ENCODE measurements at places on chromosomes 12 and 14.

- no peak for DNase-seq
Measured at GRCh38 chr14:24428628-24429394, 657 bp downstream of the CBLN3 start.

DNA sequence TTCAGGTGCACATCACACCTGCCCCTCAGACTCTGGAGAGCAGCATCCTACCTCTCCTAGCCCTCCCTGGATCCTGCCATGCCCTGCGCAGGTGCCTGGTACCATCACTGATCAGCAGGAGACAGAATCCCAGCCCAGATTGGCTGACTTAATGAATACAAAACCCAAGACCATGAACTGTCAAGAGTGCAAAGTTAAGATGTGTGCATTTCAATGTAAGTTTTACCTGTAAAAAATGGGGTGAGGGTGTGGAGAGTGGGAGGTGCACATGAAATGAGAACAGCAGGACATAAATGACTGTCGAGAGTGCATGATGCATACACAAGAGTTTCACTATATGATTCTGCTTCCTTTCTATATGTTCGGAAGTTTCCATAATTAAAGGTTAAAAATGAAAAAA, 57.9 kb upstream of the GPR68 start:
- DNase-seq = peak; percentile 82

DNA sequence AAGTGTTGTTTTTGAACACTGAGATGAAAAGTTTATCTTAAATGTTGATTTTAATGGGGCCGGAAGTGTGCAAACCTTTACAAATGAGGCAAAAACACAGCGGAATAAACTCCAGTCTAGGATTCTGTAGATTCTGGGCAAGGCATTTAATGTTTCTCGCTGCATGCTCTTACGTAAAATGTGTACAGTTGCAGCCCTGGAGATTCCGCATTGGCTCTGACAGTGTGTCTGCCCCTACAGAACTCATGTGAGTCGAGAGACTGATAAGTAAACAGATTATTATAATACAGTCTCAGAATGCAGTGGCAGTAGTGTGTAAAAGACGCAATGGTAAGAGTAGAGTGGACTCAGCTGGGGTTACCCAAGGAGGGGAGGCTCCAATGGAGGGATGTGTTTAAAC, 33.6 kb downstream of the LRRK2 start:
- no peak for DNase-seq

GRCh38 chr14:84584511-84584910, 945.4 kb upstream of the FLRT2 start:
- DNase-seq = no peak

Measured in activated CD4-positive, alpha-beta T cell treated with anti-CD3 and anti-CD28 coated beads, Interleukin-10, Interleukin-2, amounts not matched to agents 100 ng/mL and 50 ng/mL, durations not matched to agents 16 hours and 8 hours (primary cell).